ENCODE measurements at places on chromosomes 13 and 19.

- DNase-seq: no peak
These were observed 7.7 kb downstream of the KDM4B start for GRCh38 chr19:4976401-4977298.

- no peak for DNase-seq
These were observed 54.9 kb upstream of the ITM2B start for GRCh38 chr13:48178126-48178525.

- DNase-seq: no peak
These were observed 13.1 kb upstream of the MTIF3 start for GRCh38 chr13:27463500-27463899.

DNA sequence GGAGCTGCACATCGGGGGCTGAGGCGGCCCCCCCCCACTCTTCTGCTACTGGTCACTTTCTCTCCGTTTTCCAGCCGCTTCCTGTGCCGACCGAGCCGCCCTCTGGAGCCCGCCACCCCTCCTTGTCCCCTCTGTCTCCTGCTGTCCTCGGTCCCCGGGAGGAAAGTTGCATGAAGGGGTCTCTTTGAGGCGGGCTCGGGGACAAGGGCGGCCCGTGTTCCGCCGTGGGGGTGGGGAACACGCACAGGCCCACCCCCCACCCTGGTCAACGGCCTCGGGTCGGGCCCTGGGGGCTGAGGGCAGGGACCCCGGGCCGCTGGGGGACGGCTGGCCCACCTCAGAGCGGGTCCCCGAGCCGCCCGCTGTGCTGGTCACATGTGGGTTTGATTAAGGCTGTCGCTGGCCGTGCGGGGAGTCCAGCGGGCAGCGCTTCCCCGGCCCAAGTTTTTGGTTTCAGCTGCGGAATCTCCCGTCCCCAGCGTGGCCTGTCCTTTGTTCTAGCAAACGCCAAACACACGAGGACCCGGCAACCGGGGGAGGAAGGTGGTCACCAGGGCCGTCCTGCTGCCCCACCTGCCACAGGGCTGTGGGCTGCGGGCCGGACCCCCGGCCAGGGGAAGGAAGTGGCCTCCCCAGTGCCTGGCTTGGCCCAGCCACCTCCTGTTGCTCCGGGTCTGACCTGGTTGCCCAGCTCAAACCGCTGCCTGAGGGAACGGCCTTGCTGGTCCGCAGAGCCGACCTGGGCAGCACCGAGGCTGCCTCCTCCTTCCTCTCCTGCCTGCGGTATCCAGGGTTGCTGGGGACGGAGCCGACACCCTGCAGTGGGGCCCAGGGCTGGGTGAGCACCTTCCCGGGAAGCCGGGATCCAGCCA lies 1.9 kb downstream of the EFNA2 start:
- no peak for DNase-seq

DNA sequence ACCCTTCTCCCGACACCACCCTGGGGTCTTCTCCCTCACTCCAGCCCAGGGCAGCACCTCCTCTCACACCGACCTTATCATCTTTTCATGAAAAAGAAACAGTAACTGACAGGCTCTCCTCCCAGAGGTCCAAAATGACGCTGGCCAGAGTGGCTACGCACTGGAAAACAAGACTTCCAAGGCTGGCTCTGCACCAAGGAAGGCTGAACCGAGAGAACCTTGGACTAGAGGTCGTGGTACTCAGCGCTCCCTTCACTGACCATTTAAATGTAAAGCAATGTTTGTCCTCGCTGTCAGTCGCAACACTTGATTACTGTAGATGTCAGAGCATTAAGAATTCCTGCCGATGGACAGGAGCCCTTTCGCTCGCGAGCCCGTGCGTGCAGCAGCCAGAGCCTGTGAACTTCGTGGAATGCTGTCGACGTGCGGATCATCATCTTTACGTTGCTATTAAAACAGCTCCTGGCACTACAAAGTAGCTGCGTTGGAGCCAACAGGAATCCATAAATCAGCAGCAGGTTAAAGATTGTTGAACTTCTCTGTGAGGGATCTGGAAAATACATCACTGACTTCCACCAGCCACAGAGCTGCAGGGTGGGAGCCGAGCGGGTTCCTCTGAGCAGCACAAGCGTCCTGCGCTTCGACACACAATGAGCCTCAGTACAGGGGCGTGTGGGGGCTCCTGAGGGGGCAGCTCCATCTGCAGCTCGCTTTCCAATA lies 125.5 kb upstream of the MCF2L start:
- no peak for DNase-seq

DNA sequence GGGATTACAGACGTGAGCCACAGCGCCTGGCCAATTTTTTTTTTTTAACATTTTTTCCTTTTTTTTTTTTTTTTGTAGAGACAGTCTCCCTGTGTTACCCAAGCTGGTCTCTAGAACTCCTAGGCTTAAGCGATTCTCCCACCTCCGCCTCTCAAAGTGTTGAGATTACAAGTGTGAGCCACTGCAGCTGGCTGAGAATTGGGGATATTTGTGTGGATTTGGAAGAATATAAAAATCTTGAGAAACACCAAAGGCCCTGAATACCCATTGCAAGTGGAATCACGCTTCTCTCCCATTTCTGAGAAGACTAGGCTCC lies 79.9 kb upstream of the ABCC4 start:
- DNase-seq: no peak

DNA sequence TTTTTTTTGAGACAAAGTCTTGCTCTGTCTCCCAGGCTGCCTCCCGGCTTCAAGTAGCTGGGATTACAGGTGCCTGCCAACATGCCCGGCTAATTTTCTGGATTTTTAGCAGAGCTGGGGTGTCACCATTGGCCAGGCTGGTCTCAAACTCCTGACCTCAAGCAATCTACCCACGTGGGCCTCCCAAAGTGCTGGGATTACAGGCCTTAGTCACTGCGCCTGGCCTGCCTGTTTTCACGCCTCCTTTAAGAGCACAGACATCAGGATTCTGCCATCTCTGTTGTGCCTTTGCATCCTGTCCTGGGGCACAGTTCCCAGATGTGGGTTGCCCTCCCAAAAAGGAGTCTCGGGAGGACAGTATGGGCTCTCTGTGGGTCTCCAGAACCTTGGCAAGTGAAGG lies 2.5 kb upstream of the PRAM1 start:
- no peak for DNase-seq

GRCh38 chr13:79791471-79792042 lies 310.6 kb downstream of the NDFIP2 start:
- DNase-seq: no peak

- DNase-seq: no peak
These were observed 52.6 kb upstream of the OLFM4 start for GRCh38 chr13:52975969-52976368.

DNA sequence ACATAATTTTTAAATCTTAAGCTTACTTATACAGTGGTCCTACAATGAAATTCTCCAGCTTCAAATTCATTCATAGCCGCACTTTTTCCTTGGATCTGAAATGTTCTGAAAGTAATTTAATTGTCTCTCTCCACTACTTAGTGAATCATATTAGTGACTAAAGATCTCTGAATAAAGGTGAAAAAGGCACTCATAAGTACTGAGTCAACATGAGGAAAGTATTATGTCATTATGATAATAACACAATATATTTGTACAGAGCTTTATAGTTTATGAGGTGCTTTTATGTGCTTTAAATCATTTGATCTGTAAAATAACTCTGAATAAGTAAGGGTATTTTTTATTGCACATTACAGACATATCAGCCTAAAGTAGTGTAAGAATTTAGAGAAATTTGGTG lies 628.2 kb upstream of the SLITRK5 start:
- DNase-seq: no peak

GRCh38 chr13:78562237-78562889 lies 41.0 kb downstream of the POU4F1 start:
- DNase-seq: no peak

- DNase-seq: no peak
These were observed 419 bp downstream of the KDM4B start for GRCh38 chr19:4969292-4969771.

DNA sequence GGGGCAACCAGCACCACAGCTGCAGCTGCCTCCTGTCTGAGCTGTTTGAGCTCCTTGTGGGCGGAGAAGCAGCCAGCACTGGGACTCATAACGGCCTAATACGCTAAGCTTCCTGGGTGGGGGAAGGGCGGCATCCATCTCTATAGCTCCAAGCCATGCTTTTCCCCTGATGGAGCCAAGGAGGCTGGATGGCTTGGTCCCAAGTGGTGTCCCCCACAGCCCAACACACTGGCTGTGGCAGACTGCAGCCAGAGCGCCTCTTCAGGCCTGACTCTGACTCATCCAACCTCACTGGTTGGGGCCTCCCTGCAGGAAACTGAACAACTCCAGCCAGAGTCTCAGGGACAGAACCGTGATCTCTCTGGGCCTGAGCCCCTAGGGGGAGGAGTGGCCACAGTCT lies 537.3 kb downstream of the SUCLA2 start:
- DNase-seq: no peak

- DNase-seq: no peak
These were observed 3.5 kb downstream of the COPE start for GRCh38 chr19:18915639-18916038.

DNA sequence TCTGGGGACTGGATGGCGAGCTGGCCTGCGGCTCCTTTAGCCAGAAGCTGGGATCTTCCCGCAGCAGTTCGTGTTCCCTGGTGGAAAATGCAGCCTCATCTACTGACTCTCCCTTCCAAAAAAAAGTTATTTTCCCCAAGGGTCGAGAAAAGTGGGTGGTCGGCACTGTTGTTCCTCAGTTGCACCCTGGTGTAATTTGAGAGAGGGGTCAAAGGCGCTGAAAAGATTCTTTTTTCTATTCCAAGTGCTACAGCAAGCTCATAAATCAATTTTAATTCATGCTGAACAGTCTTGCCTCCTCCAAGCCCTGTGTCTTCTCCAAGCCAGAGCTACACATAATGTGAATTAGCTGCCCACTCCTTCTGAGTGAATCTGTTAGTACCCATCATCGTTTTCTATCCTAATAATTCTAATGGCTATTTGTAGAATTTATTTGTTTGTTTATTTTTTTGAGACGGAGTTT lies 774 bp downstream of the SLC25A15 start:
- no peak for DNase-seq

GRCh38 chr13:59495936-59496512 lies 667.7 kb downstream of the DIAPH3 start:
- DNase-seq: no peak

- no peak for DNase-seq
These were observed 605 bp upstream of the TEX30 start for GRCh38 chr13:102774214-102774568.

DNA sequence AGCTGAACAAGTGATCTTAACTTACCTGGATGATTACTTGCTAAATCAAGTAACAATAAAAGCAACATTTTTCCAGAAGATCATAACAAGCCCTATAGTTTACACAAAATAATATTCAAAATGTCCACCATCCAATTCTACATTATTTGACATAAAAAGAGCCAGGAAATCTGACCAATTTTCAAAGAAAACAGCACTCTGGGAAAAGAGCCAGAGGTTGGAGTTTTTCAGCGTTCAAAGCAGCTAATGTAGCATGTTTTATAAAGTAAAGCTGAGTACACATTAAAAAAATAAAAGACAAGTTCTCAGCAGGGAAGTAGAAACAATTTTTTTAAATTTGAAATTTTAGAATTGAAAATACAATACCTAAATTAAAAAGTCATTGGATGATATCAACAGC lies 62.6 kb downstream of the UFM1 start:
- DNase-seq: no peak

DNA sequence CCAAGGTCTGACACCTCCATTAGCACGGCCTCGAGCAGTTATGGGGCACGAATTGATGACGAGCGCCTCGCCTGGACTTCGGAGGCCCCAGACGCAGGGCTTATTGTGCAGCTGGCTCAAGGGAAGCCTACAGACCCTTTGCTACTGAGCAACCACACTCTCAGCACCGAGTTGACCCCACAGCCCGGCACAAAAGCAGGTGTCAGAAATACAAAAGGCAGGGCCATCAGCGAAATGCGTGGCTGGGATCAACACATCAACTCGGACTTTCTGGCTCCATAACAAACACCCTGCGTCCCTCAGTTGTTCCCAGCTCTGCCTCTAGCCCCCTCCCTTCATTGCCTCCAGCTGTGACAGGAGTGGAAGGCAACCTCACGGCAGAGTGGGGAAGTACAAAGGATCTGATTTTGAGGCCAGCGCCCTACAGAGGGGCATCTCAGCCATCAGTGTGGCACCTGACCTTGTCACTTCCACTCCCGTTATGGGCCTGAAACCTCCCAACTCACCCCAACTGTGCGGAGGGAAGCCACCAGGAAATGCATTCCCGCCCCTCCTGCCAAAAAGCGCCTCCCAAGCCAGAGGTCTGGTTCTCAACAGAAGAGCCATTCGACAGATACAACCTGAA lies 18.0 kb downstream of the PEPD start:
- no peak for DNase-seq

GRCh38 chr13:22652796-22653195 lies 528.0 kb upstream of the SGCG start:
- DNase-seq: no peak

DNA sequence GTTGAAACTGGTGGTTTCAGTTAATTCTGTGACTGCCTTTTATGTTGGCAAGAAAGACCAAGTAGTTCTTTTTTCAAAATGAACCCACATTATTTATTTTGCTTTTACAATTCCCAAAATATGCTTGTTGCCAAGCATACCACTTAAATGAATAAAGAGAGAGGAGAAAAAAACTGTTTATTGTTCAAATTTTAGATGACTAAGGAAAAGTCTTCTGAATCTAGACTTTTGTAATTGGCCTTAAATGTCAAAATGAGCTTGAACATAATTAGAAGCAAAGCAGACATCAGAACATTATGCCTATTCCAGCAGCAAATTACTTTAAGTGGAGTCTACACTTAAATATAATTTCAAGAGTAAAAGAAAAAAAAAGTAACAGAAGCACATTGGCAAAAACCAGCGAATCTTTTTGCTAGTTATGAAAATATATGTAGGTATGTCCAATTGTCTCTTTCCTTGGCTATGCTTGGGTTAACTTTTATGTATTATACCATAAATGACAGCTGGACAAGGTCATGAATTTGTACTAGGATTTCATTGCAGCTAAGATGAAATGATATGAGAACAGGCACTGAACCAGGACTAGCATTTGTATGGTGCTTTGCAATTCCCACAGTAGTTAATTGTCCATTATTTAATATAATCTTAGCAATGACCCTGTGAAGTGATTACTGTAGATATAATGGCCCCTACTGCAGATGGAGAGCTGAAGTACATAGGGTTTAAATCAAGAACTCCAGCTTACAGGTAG lies 211.9 kb downstream of the NALCN start:
- DNase-seq: peak; percentile 62

GRCh38 chr19:23789246-23789645 lies 30.6 kb upstream of the ZNF681 start:
- no peak for DNase-seq

DNA sequence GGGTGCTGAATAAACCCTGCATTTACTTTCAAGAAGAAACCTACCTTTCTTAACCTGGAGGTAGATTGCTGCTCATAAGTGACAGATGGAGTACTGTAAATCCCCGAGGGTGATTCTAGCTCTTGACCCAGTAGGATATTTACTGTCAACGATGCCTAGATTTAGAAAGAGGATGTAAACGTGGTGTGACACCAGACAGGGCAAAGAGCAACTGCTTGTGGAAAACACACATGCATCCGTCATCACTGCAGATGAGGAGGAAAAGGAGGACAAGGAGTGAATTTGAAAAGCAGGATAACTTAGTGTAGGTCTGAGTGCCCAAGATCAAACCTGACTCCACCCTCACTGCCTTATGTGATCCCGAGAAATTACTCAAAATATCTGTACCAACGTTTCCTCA lies 9.8 kb upstream of the CLN5 start:
- no peak for DNase-seq
